ENCODE measurements at places on chromosomes 2 and 18.

GRCh38 chr2:36802952-36803351 is 106.4 kb downstream of the VIT start:
- no peak for DNase-seq

GRCh38 chr2:223856021-223856420 is 18.6 kb upstream of the AP1S3 start:
- no peak for DNase-seq

GRCh38 chr2:216029416-216030129 is 16.2 kb upstream of the MREG start:
- no peak for DNase-seq

DNA sequence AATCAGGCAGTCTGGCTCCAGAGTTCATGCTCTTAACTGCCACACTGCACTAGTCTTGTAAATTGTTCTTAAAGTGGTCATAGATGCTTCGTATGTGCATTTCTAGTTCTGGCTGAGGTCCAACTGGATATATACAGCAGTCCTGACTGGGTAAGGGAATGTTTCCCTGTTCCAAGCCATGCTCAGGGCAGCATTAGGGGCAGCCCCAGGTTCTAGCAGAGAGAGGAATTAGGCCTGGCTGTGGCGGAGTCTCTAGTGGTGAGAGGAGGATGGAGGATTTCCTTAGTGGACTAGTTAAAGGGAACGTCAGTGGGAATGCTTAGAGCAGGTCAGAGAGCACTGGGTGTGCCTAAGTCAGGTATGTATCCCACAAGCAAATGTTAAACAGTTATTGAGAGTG is 28.0 kb downstream of the UBE2E3 start:
- no peak for DNase-seq

DNA sequence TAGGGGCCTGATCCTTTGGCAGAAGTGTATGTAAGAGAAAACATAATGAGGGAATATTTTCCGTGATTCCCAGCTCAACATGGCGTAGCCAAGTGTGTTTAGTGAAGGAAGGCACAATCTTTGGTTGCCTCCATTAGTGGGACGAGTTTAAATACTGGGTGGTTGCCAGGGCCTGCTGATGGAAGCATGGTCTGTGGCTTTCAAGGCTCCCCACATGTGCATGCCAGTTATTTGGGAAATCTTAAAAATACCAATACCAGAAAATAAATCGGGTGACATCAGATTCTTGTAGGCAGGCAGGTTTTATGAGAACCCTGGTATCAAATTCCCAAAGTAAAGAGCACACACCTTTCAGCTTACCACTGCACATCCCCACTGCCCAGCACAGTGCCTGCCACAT is 7.1 kb downstream of the MYL12A start:
- no peak for DNase-seq

- peak; percentile 15 for DNase-seq
These were observed 3.9 kb downstream of the MAP3K19 start for GRCh38 chr2:135043345-135043744.

GRCh38 chr18:11981543-11982366 is 448 bp downstream of the IMPA2 start:
- DNase-seq: peak; percentile 64

DNA sequence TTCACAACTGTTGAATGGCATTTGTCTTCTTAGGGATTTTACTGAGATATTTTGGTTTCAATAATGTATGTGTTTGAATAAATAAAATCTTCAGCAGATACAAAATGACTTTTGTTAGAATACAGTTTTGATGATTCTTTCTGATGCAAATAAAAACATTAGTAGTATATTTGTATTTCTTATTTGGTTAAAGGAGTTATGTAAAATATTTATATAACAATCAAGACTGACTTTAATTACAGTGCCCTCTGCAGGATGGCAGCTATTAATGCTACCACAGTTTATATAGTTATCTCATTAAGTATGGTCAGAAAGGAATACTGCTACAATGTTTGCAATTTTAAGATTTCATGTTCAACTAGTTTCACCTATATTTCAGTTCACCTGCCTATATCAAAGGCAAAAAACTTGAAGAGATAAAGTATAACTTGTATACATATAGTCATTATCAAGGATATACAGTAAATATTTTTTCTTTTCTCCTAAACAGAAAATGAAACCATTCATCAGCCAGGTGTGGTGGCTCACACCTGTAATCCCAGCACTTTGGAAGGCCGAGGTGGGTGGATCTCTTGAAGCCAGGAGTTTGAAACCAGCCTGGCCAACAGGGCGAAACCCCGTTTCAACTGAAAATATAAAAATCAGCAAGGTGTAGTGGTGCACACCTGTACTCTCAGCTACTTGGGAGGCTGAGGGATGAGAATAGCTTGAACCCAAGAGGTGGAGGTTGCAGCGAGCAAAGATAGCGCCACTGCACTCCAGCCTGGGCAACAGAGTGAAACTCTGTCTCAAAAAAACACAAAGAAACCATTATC is 19.8 kb downstream of the ARL5A start:
- DNase-seq: no peak

GRCh38 chr2:8279506-8279905 is 402.4 kb upstream of the ID2 start:
- no peak for DNase-seq

- DNase-seq: no peak
These were observed 12.7 kb upstream of the PAX3 start for GRCh38 chr2:222311319-222311977.

DNA sequence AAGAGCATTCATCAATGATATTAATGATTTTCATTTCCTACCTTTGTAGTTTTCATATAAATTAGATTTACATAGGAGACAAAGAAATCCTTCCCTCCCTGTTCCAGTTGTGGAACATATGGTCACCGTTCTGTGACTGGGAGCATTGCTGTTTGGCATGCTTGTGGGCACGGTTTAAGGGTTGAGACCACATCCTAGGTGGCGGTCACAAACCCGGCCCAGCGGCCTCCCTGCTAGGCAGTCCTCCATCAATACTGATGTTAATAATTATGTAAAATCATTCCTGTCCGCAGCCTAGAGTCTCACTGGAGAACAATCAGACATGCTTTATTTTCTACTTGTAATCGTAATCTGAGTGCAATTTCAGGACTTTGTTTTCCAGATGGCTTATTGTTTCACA is 117.9 kb downstream of the AGAP1 start:
- DNase-seq: no peak
